ENCODE measurements at places on chromosomes 11 and 22.

DNA sequence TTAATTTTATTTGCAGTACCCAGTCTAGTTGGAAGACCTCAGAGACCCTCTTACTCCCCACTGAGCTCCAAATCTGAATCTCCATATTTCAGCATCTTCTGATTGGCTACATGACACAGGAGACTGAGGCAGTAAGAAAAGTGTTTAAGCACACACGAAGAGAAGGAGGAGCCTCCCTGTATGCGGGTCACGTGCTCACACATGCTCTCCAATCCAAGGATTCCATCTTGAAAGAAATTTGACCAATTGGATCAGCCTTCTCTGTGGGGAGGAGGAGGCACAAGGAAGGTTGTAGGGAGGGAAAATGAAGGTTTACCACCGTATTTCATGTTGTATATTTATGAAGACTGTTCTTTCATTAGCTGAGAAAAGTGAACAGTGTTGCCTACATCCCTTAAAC, 1.2 kb downstream of the OR6T1 start:
- no peak for DNase-seq

DNA sequence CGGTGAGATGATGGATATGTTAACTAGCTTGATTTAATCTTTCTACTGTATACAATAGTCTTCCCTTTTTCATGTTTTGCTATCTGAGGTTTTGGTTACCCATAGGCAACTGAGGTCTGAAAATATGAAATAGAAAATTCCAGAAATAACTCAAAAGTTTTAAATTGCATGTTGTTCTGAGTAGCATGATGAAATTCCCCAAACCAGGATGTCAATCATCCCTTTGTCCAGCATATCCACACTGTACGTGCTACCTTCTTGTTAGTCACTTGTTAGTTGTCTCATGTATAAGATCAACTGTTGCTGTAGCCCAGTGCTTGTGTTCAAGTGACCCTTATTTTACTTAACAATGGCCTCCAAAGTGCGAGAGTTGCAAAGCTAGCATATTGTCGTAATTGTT, 21.2 kb upstream of the OR10W1 start:
- DNase-seq = no peak

DNA sequence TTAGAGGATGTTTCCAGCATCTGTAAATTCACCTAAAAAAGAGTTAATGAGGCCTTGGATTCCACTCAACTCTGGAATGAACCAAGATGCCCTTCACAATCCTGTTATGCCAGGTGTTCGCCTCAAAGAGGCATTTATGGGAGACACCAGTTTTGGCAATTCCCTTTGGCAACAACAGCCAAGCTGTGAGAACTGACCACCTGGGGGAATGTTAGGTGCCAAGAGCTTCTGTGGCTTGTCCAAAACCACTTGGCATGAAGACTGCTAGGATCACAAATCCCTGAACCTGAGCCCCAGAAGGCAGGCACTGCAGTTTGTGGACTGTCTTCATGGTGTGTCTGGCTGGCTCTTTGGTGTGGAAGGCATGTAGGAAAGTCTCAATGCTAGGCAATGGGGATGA, 164.4 kb upstream of the BDNF start:
- no peak for DNase-seq

- DNase-seq = no peak
Observed at GRCh38 chr22:42292732-42293520, 22.5 kb upstream of the TCF20 start.

- DNase-seq = no peak
Observed at GRCh38 chr11:115580927-115581680, 76.9 kb upstream of the CADM1 start.

GRCh38 chr22:22352371-22352999, 107.9 kb downstream of the VPREB1 start:
- no peak for DNase-seq

- DNase-seq = no peak
Observed at GRCh38 chr11:129960216-129961214, 42.1 kb downstream of the PRDM10 start.

DNA sequence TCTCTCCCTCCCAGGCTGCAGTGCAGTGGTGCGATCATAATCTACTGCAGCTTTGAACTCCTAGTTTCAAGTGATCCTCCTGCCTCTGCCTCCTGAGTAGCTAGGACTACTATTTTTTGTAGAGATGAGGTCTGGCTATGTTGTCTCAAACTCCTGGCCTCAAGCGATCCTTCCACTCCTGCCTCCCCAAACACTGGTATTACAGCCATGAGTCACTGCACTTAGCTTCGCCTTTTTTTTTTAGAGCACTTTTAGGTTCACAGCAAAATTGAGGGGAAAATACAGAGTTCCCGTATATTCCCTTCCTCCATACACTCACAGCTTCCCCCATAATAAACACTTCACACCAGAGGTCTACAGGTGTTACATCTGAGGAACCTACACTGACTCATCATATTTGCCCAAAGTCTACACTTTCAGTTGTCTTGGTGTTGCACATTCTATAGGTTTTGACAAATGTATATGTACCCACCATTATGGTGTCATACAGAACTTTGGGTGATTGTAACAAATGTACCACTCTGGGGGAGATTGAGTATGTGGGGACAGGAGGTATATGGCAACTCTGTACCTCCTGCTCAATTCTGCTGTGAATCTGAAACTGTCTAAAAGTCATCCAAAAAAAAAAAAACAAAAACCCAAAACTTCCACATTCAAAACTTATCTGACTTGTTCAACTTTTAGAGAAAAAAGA, 11.3 kb upstream of the SLC37A4 start:
- DNase-seq = no peak

DNA sequence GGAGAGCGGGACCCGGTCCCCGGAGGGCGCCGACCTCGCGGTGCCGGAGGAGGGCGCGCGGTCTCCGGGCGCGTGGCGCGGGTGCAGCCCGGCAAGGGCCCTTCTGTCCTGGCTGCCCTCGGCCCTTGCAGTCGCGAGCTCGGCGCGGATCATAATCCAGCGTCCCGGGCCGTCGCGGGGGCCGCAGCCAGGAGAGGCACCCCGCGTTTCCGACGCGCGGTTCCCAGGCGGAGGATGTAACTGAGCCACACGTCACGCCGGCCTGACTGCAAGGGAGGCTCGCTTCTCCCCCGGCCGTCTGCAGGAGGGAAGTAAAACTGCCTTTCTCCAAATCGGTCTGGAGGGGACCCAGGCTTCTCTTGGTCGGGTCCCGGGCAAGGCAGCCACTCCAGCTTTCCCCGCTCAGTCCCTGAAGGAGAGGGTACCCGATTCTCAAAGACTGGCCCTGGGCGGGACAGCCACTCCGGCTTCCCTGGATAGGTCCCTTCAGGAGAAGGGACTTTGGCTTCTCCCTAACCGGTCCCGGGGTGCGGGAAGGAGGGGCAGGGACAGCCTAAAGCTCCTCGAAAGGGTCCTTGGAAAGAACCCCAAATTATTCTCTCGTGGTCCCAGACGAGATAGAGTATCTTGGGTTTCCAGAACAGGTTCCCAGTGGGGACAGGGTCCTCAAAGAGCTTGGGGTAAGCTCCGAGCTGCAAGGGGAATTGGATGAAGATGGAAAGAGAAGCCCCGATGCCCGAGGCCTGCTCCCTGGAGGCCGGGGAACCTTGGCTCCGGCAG, 836 bp downstream of the SPON1 start:
- no peak for DNase-seq

DNA sequence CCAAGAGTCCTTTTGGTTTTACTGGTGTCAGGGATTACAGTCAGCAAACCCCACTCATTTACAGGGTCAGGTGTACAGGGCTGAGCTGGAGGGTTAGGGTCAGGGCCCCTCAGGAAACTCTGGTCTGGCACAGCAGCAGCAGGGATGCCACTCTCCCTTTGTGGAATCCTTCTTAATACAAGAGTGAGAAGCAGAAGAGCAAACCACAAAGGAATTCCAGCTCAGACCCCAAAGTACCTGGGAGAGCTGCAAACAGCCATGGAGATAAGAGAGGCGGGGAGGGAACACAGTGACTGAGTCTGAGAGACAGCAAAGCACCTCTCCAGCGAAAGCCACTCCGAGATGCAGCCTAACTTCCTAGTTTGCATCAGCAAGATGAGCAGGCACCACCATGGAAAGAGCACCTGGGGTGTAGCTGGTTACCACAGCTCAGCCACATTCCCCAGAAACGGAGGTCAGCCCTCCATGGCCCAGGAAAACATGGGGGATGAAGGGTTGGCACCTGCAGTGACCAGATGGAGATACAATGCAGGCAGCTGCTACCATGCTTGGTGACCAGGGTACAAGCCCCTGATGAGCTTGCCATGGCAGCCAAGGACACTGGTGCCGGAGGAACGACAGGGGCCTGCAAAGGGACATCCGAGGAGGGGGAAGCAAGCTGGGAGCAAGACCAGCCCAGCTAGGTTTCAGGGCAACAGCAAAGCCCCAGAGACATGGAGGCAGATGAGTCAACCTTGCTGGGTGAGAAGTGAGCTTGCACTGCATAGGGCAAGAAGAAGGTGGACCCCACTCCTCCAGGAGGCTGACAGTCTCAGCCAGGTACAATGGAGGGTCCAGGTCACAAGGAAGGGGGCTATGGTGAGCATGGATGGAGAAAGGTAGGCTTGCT, 3.9 kb downstream of the BET1L start:
- no peak for DNase-seq

DNA sequence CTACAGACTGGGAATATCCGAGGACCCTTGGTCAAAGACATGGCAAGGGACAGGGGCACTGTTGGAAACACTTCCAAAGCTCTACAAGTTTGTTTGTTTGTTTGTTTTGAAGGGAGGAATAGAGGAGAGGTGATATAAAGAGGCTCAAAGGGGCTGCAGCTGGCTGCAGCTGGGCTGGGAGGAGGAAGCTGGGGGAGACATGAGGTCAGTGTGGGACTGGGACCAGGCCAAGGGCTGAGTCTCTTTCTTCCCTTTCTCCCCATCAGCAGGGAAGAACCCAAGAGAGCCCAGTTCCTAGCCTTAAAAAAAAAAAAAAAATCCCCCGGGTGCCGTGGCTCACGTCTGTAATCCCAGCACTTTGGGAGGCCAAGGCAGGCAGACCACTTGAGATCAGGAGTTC, 5.0 kb downstream of the RHOG start:
- no peak for DNase-seq

GRCh38 chr11:65489706-65490320, 9.0 kb upstream of the MALAT1 start:
- no peak for DNase-seq

GRCh38 chr11:86809561-86809960, 9.2 kb downstream of the PRSS23 start:
- no peak for DNase-seq

DNA sequence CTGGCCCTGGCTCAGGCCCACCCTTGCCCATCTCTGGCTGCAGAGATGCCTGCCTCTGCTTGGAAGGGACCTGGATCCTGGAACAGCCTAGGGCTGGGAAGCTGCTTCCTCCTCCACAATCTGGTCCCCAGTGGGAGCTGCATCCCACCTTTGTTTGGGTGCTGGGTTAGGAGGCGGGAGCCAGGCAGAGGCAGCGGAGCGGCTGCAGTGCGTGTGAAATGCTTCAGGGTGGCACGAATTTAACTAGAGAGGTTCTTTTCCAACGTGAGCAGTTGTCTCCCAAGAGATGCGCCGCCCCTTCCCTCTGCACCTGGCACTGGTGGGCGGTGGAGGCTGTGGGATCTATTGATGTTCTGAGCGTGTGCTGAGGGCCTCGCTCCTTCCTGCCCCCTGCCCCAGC, 31.6 kb downstream of the BRSK2 start:
- no peak for DNase-seq

GRCh38 chr11:43746670-43747069, 66.1 kb downstream of the HSD17B12 start:
- DNase-seq = no peak

DNA sequence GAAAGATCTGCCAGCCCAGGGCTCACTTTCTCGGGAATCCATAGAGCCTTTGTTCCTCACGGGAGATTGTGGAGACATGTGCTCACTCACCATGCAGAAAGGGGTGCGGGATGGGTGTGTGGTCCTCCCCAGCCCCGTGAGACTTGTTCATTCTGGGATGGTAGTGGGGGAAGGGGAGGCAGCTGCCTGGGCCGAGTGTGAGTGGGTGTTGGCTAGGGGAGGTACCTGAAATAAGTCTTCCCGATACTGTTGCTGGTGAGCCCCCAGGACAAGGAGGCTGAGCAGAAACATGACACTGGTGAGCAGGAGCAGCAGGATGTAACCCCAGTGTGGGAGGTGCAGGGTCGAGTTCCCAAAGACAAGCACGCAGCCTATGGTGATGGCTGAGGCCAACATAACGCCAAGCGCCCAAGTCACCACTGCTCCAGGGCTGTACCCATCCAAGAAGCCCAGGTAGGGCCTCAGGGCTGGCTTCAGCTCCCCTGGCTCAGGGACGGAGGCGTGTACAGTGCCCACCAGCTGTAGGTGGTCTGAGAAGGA, 2.8 kb downstream of the SLC7A4 start:
- no peak for DNase-seq

GRCh38 chr11:113124578-113124977, 163.4 kb downstream of the NCAM1 start:
- DNase-seq = no peak

- DNase-seq = no peak
Observed at GRCh38 chr11:96524475-96524874, 134.7 kb downstream of the JRKL start.

DNA sequence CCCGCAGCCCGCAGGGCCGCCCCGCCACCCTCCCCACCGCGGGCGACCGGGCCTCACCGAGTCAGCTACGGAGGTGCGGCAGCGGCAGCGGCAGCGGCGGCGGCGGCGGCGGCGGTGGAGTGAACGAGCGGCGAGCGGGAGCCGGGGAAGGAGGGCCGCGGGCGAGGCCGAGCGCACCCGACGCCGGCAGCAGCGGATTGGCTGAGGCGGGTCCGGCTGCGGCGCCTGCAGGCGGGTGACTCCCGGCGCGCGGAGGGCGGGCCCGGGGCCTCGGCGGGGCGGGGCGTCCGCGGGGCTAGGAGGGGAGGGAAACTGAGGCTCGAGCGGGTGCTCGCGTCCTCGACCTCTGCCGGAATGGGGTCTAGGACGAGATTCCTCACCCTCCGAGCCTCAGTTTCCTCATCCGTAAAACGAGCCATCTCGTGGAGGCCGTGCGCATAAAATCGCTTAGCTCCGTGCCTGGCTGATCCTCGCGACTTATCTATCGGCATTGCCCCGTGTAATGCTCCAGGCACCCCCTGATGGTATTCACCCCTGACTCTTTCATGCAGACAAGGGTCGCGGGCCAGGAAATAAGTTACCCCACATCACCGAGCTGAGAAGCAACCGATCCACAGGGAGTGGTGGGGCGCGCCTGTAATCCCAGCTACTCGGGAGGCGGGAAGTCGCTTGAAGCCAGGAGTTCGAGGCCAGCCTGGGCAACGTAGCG, at the start of gene CPT1A:
CPT1A (minus strand) TSS at position 199 of the 709 bp plus-strand sequence. CDS start 26,442 bp downstream, outside the sequence.
- DNase-seq = peak; percentile 33

GRCh38 chr11:20243974-20244373, 83.7 kb upstream of the DBX1 start:
- DNase-seq = no peak

GRCh38 chr11:75031224-75031753, 42.6 kb downstream of the NEU3 start:
- DNase-seq = peak; percentile 4

- DNase-seq = peak; percentile 12
Observed at GRCh38 chr11:77547863-77548551, 41.7 kb upstream of the AQP11 start.

DNA sequence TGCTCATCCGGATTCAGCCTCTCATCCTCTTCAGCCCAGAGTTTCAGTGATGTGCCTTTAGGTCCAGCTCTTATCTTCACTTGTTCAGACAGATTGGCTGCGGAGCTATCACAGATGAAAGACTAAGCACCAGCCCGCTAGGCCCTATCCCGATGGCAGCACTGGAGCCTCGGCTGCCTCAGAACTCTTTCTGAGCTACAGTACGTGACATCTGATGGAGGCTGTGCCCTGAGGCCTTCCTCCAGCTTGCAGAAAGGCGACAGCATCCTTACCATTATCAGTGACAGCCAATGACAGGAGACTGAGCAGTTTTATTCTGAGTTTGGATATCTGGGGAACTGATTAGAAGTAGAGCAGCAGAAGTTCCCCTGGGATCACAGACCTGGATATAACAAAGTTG, 4.0 kb downstream of the OR8B8 start:
- DNase-seq = no peak

GRCh38 chr22:41966607-41967240, 2.5 kb upstream of the SEPTIN3 start:
- no peak for DNase-seq
